Uterus (tissue), 4 donors: ENCODE measurements at places on chromosomes 13 and 19. TPM values are rescaled to one million over a fixed set of nuclear protein-coding genes. Genes with fewer than 3 reads are reported as not detected.

Gene VSIG10L
- total RNA-seq: 0.26 TPM

- DNase-seq: no peak
Measured at GRCh38 chr13:32472194-32472621, 44.3 kb upstream of the N4BP2L1 start.

- DNase-seq: no peak
Measured at GRCh38 chr19:18013210-18014111, 5.5 kb downstream of the ARRDC2 start.

GRCh38 chr13:113582841-113583631 is 1.5 kb upstream of the TFDP1 start:
- peak; percentile 8 for DNase-seq

GRCh38 chr13:23921451-23921888 is 24.2 kb upstream of the C1QTNF9B start:
- no peak for DNase-seq

Gene PALM3
- total RNA-seq: 0.55 TPM

GRCh38 chr13:28338006-28338574 is 156.8 kb downstream of the FLT1 start:
- DNase-seq: no peak

Gene LRRC4B
- total RNA-seq: 2.4 TPM

- no peak for DNase-seq
Measured at GRCh38 chr13:73299787-73300186, 241.0 kb downstream of the KLF5 start.

Gene APC2
- total RNA-seq: not detected

DNA sequence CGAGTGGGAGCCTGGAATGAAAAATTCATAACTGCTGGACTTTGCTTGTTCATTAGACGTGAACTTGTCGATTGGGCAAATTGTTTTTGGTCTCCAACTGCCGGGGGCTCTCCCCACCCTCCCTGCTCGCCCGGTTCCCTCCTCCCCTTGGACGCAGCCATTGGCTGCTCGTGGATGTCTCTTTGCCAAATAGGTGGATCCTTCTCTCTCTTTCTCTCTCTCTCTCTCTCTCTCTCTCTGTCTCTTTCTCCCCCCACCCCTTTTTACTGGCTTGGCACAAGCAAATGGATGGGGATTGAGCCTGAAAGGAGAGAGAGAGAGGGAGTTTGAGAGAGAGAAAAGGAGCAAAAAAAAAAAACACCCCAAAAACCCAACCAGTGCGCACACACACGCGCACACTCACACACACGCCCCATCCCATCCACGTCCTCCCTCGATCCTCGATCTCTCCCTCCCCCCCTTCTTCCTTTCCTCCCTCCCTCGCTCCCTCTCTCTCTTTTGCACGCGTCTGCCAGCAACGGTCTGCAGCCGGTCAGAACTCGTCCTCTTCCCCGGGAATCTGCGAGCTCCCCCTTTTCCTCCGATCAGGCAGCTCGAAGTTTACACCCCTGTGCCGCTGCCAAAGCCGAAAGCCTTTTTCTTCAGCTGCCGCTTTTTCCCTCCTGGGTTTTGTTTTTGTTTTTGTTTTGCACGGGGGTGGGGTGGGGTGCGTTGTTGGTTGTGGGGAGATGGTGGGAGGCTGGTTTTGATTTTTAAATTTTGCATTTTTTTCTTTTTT is 27.8 kb downstream of the NFIX start:
- peak; percentile 92 for DNase-seq

GRCh38 chr13:93881411-93881810 is 598.1 kb downstream of the DCT start:
- DNase-seq: no peak

- no peak for DNase-seq
Measured at GRCh38 chr13:100611678-100612492, 23.3 kb upstream of the GGACT start.

DNA sequence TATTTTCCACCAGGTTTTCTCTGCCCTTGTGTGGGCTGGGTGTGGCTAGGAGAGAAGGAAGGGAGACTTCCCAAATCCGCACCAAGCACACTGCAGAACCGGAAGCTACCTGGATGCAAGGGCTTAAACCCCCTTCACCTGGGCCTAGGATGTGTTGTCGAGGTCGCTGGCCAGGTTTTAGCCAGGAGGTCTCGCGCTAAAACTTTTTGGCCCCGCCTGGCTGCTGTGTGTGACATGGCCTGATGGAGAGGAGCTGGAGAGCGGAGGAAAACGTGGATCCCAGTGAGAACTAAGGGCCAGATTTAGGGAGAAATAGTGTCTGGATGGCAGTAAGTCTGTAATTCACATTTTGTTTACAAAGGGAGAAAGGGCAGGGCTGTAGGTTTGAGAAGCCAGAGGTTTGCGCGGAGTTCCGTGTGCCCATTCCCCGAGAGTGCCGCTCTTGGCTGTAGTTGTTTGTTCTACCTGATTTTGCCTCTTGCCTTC is 3.1 kb upstream of the TSHZ3 start:
- DNase-seq: no peak

Gene SUGP1
- total RNA-seq: 43.6 TPM

DNA sequence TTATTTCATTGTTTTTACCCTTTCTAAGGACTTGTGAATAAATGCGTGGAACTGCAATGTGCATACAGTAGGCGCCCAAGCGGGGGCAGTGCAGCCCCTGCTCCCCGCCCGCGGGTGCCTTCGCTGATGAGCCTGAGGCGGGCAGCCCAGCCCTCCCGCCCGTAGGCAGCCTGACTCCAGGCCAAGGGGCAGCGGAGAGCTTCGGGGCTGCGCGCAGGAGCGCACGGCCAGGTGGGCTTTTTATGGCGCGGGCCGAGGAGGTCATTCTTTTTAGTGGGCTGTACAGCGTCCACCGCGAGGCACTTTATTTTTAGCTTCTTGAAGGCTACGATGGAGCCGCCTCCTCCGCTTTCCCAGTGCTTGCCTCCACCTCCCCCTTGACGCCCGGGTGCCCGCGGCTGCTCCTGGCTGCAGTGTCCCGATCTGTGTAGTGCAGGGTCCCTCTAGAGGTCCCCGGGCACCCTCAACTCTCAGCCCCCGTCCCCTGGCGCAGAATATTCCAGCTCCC is 60.5 kb downstream of the CCNE1 start:
- no peak for DNase-seq

- DNase-seq: no peak
Measured at GRCh38 chr19:52536448-52536800, 9.0 kb downstream of the ZNF808 start.
